CD8-positive, alpha-beta memory T cell (primary cell): ENCODE measurements at places on chromosomes 7 and 10. TPM values are rescaled to one million over a fixed set of nuclear protein-coding genes. Genes with fewer than 3 reads are reported as not detected.

DNA sequence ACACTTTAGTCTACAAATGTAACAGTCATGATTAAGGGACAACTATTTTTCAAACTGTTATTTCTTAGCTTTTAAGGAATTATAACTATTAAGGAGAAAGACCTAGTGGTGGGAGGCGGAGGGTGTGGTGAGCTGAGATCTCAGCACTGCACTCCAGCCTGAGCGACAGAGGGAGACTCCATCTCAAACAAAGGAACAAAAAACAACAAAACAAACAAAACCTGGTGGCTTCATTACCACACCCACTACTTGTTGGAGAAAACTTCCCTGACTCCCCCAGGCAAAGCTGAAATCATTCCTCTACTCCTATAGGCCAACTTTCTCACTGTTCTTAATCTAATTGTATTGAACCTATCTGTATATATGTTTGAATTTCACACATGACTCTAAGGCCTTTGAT, 3.2 kb downstream of the POLR1F start:
- no peak for DNase-seq
- no peak overlapping the region for H3K4me3 ChIP-seq
- H3K36me3 ChIP-seq, result no peaks in the 10 kb centered on the region
- H3K4me1 ChIP-seq, result peaks cover 32% of the 10 kb centered on the region

GRCh38 chr10:73837072-73837471, 25.7 kb upstream of the NDST2 start:
- H3K27me3 ChIP-seq, result no peaks in the 10 kb centered on the region
- peaks cover 50% of the 10 kb centered on the region for H3K36me3 ChIP-seq
- no peak overlapping the region for H3K4me3 ChIP-seq
- no peaks in the 10 kb centered on the region for H3K4me1 ChIP-seq
- DNase-seq, result no peak
- H3K27ac ChIP-seq, result no peak overlapping the region

GRCh38 chr7:45873355-45873754, 473 bp upstream of the CCDC201 start:
- DNase-seq, result no peak
- H3K27me3 ChIP-seq, result no peaks in the 10 kb centered on the region
- no peak overlapping the region for H3K27ac ChIP-seq
- H3K4me3 ChIP-seq, result no peak overlapping the region
- no peaks in the 10 kb centered on the region for H3K36me3 ChIP-seq

- no peaks in the 10 kb centered on the region for H3K36me3 ChIP-seq
- no peak overlapping the region for H3K4me3 ChIP-seq
- no peak overlapping the region for H3K27ac ChIP-seq
These were observed 53.5 kb upstream of the PARD3 start for GRCh38 chr10:34868589-34868988.

Gene PPIF
- 173 TPM for total RNA-seq

DNA sequence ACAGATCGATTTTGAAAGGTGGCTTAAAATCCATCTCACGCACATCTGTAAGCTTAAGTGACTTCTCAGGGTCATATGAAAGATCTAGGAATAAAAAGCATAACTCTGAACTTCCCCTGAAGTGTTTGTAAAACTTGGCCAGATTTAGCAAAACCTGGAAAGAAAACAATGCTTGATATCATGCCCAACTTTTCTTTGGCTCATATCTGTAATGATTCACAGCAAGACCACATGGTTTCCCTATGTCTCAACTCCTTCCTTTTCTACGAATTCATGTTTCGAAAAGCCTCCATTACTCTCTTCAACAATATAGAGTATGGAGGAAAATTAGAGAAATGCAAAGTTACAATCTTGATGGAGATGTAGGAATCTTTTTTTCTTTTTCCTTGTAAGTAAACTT, 20.1 kb upstream of the CABCOCO1 start:
- no peak overlapping the region for H3K27ac ChIP-seq
- H3K4me3 ChIP-seq, result no peak overlapping the region
- no peaks in the 10 kb centered on the region for H3K27me3 ChIP-seq
- no peaks in the 10 kb centered on the region for H3K36me3 ChIP-seq
- DNase-seq, result no peak

- H3K36me3 ChIP-seq, result no peaks in the 10 kb centered on the region
- no peak overlapping the region for H3K27ac ChIP-seq
These were observed 197.5 kb downstream of the GPAM start for GRCh38 chr10:111986079-111986478.

Gene CLRN3
- total RNA-seq, result not detected

GRCh38 chr10:27527666-27528295, 23.7 kb downstream of the RAB18 start:
- DNase-seq, result no peak
- H3K4me3 ChIP-seq, result no peak overlapping the region
- H3K27ac ChIP-seq, result no peak overlapping the region
- H3K4me1 ChIP-seq, result peaks cover 40% of the 10 kb centered on the region

DNA sequence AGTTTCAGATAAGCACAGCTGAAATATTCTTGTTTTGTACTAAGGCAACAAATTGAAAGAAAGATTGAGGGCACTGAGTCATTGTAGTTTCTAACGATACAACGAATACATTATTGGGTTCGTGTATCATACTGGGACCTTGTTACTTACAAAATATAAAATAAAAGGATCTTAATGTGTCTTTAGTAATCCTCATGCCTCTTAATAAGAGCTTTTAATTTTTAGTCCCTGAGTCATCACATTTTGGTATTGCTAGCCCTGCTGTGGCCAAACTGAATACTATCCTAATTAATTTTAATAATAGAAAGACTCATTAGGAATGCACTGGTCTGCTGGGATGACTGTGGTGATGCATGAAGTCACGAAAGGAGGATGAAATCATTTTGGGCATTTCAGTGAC, 309.7 kb downstream of the EXOC4 start:
- H3K36me3 ChIP-seq, result no peaks in the 10 kb centered on the region
- H3K27ac ChIP-seq, result no peak overlapping the region
- DNase-seq, result no peak
- no peak overlapping the region for H3K4me3 ChIP-seq

- no peak overlapping the region for H3K27ac ChIP-seq
- DNase-seq, result no peak
- no peaks in the 10 kb centered on the region for H3K36me3 ChIP-seq
- no peak overlapping the region for H3K4me3 ChIP-seq
These were observed 458.6 kb downstream of the PLXNA4 start for GRCh38 chr7:132117636-132118035.

- DNase-seq, result no peak
- H3K4me1 ChIP-seq, result no peaks in the 10 kb centered on the region
- H3K27ac ChIP-seq, result no peak overlapping the region
- no peaks in the 10 kb centered on the region for H3K27me3 ChIP-seq
- no peaks in the 10 kb centered on the region for H3K36me3 ChIP-seq
These were observed 456.1 kb upstream of the FOXK1 start for GRCh38 chr7:4225881-4226523.

Gene MRC1
- total RNA-seq, result 1.4 TPM

- no peaks in the 10 kb centered on the region for H3K27me3 ChIP-seq
- H3K4me3 ChIP-seq, result no peak overlapping the region
- no peak overlapping the region for H3K27ac ChIP-seq
- DNase-seq, result no peak
- H3K36me3 ChIP-seq, result no peaks in the 10 kb centered on the region
These were observed 46.2 kb downstream of the CUX1 start for GRCh38 chr7:101863598-101863997.

Gene SEMA3A
- total RNA-seq, result not detected

- H3K4me3 ChIP-seq, result no peak overlapping the region
- no peak for DNase-seq
- no peaks in the 10 kb centered on the region for H3K4me1 ChIP-seq
- H3K27me3 ChIP-seq, result no peaks in the 10 kb centered on the region
- no peaks in the 10 kb centered on the region for H3K36me3 ChIP-seq
These were observed 58.4 kb upstream of the FGL2 start for GRCh38 chr7:77258014-77258413.

DNA sequence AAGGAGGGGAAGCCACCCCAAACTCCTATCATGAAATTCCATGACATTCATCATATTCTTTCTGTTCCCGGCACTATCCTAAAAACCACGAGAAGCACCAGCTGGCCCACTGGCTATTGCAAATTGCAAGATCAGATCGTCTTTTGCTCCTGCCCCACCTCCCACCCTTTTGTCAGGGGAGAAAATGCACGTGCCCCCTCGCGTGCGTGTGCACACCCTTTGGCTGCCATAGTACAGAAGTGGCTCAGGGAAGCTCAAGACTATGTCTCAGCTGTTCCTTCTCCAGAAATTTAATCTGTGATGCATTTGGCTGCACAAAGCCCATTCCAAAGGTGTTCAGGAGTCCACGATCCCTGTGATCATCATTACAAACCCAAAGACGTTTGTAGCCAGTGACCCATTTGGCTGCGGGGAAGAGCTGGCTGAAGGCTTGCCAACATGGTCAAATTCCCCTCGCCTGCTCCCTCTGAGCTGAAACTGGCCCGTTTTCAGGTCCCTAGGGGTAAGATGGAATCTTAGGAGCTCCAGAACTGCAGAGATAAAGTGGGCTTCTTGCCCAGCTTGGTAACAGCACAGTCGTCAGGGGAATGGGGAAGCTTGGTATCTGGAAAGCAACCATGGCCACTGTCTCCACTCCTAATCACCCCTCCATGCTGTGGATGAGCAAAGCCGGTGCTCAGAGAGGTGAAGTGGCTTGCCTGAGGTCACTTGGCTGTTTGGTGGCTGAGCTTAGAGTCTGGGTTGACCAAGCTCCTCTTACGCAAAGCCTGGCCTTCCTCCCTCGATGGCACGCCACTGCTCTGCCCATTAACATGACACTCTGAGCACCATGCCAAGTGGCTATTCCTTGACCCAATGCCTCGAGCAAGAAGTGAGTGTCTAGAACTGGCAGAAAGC, 155.4 kb downstream of the NEURL1 start:
- H3K4me3 ChIP-seq, result no peak overlapping the region
- no peak overlapping the region for H3K27ac ChIP-seq
- DNase-seq, result no peak
- H3K4me1 ChIP-seq, result no peaks in the 10 kb centered on the region

- no peak for DNase-seq
- no peak overlapping the region for H3K4me3 ChIP-seq
- no peaks in the 10 kb centered on the region for H3K36me3 ChIP-seq
- no peaks in the 10 kb centered on the region for H3K27me3 ChIP-seq
- H3K27ac ChIP-seq, result no peak overlapping the region
- no peaks in the 10 kb centered on the region for H3K4me1 ChIP-seq
These were observed 14.9 kb upstream of the FAM3C start for GRCh38 chr7:121410829-121411596.

GRCh38 chr7:158820656-158821055, 8.7 kb downstream of the ESYT2 start:
- H3K27ac ChIP-seq, result no peak overlapping the region
- no peak overlapping the region for H3K4me3 ChIP-seq
- DNase-seq, result no peak

DNA sequence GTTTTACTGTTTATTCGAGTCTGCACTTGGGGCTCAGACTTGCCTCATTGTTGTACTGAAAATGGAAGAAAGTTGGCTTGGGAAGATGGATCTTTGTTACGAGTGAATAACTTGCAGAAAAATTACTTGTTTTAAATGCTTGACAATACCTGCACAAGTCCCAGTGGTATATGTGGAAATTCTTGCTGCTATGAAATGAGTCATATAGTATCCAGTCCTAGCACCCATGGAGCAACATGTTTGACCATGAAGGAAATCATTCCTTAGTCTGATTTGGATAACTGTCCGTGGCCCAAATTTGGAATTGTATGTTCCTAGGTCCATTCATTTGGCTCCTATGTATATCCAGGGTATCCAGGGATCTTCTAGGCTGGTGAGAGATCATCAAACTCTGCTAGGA, 1096.8 kb downstream of the KCNMA1 start:
- H3K4me3 ChIP-seq, result no peak overlapping the region
- DNase-seq, result no peak
- no peaks in the 10 kb centered on the region for H3K4me1 ChIP-seq
- H3K27ac ChIP-seq, result no peak overlapping the region
- H3K27me3 ChIP-seq, result no peaks in the 10 kb centered on the region

Gene SPDYE2B
- not detected for total RNA-seq

DNA sequence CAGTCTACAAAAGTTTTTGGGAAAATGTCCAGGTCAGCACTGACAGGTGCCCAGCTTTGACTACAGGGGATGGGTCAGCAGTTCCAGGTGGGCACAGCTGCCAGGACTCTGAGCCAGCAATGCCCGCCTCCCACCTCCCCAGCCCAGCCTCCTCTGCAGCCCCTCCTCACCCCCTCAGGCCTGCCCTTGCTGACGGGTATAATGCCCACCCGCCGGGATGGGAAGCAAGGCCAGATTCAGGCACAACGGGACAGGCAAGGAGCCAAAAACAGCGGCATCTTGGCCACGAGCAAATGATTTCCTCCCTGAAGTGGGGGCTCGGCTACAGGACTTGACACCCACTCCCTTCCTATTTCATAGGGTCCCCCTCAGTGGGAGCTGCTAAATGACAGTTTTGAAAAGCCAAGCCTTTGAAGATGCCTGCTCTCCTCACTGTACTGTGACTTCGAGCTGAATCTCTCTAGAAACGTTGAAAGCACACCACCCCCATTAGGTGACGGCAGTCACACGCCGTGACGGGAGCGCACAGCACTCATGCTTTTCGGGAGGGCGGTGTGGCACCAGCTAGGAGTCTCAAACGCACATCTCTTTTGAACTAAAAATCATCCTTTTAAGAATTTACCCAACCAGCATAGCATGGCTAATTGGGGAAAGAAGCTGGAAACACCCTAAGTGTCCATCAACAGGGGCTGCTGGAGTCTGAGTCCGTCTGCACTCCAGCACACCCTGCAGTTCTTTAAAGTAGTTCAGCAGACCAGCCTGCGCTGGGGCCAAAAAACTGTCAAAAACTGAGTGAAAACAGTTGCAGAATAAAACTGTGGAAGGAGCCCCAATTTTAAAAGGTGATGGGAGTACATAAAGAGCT, 29.6 kb downstream of the MAD1L1 start:
- H3K27me3 ChIP-seq, result no peaks in the 10 kb centered on the region
- H3K36me3 ChIP-seq, result no peaks in the 10 kb centered on the region
- no peak overlapping the region for H3K4me3 ChIP-seq
- no peak overlapping the region for H3K27ac ChIP-seq

Gene JCAD
- total RNA-seq, result 0.02 TPM

GRCh38 chr10:35359873-35360272, 23.6 kb downstream of the CCNY start:
- peaks cover 37% of the 10 kb centered on the region for H3K4me1 ChIP-seq
- no peak overlapping the region for H3K27ac ChIP-seq
- no peak for DNase-seq

GRCh38 chr7:157003756-157004520, 6.5 kb downstream of the MNX1 start:
- DNase-seq, result no peak
- no peak overlapping the region for H3K4me3 ChIP-seq
- H3K36me3 ChIP-seq, result no peaks in the 10 kb centered on the region
- peaks cover 33% of the 10 kb centered on the region for H3K27me3 ChIP-seq
- no peak overlapping the region for H3K27ac ChIP-seq
